CD8-positive, alpha-beta memory T cell (primary cell): ENCODE measurements at places on chromosomes 6 and 20.

DNA sequence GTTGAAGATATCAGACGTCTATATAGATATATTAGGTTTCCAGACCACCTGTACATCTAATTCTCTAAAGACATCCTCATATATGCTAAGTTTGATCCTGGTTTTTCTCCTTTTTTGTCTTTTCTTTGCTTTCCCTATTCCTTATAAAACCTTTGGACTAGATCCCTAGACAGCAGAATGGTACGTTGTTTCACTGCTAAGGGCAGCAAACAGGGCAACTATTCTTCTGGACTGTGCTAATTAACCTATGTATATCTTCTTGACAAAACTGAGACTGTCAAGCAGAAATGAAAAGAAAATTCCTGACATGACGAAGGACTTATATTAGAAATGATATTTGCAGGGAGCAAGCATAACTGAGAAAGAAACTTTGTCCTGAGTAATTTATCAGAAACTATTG lies 19.1 kb downstream of the ME1 start:
- H3K4me1 ChIP-seq, result no peaks in the 10 kb centered on the region
- H3K27ac ChIP-seq, result no peak overlapping the region
- no peak overlapping the region for H3K4me3 ChIP-seq
- H3K36me3 ChIP-seq, result no peaks in the 10 kb centered on the region
- H3K27me3 ChIP-seq, result no peaks in the 10 kb centered on the region

- no peak for DNase-seq
- H3K27me3 ChIP-seq, result no peaks in the 10 kb centered on the region
- no peak overlapping the region for H3K4me3 ChIP-seq
- H3K27ac ChIP-seq, result no peak overlapping the region
Observed at GRCh38 chr6:47897247-47897646, 115.4 kb downstream of the OPN5 start.

DNA sequence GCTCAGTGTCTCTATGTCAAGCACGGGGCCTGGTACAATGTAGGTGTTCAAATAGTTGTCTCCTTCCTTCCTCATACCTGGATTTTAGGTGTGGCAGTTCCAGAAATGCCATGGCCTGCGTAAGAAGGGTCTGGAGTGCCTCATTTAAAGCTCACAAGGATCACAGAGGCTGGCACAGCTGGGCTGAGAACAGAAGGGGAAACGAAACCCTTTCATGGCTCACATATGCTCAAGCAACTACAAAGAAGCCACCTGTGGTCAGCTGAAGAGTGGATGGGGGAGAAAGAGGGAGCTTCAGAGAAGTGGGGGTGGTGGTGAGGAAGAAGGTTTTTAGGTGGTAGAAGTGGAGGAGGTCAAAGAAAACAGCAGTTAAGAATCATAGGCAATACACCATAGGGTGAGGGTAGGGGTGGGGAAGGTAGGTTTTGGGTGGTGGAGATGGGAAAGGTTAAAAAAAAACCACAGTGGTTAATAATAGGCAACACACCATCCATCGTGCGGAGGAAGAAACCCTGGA lies 17.0 kb upstream of the TOP1 start:
- peaks cover 12% of the 10 kb centered on the region for H3K4me1 ChIP-seq
- no peaks in the 10 kb centered on the region for H3K36me3 ChIP-seq
- no peaks in the 10 kb centered on the region for H3K27me3 ChIP-seq
- no peak for DNase-seq

GRCh38 chr6:47307362-47308197 lies 2.1 kb downstream of the TNFRSF21 start:
- no peak overlapping the region for H3K4me3 ChIP-seq
- no peaks in the 10 kb centered on the region for H3K4me1 ChIP-seq
- H3K27me3 ChIP-seq, result peaks cover 22% of the 10 kb centered on the region

DNA sequence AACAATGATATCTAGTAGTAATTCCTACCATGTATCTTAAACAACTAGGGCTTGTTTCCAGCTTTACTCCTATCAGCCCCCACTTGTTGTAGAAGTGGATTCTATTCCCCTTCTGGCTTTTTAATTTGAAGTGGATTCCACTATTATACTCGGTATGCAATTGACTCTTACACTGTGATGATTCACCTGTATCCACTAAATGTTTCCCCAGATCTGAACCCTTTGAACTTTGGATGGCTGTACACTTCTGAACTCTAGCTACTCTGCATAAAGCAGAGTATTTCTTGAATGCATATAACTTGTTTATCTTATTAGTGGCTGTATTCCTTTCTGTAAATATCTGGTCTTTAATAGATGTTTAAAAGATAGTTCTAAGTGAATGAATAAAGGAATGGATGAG lies 538.4 kb upstream of the NRSN1 start:
- H3K4me1 ChIP-seq, result no peaks in the 10 kb centered on the region
- no peak overlapping the region for H3K4me3 ChIP-seq
- H3K27ac ChIP-seq, result no peak overlapping the region
- no peaks in the 10 kb centered on the region for H3K27me3 ChIP-seq
- no peak for DNase-seq
